Stimulated activated CD8-positive, alpha-beta memory T cell treated with anti-CD3 and anti-CD28 coated beads, Interleukin-15, amount 100 ng/mL, for 48 hours (primary cell): ENCODE measurements at places on chromosomes 12 and 14.

- DNase-seq: peak; percentile 6
Observed at GRCh38 chr14:59187802-59188460, 536 bp upstream of the DAAM1 start.

DNA sequence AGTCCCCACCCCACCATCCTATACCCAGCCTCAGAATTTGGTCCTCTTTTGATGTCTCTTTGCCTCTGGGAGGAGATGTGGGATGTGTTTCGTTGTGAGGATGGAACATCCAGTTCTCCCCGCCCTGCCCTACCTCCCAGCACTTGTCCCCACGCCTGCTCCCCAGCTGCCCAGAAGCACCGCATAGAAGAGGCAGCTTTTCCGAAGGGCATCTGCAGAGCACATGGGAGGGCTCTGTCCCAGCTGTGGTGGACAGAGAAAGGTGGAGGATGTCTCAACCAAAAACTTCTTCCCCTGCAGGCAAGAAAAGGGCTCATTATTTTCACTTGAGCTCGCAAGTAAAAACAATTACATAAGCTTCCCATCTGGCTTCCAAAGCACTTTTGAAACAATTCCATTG is 302.6 kb downstream of the PCNX1 start:
- DNase-seq: no peak

DNA sequence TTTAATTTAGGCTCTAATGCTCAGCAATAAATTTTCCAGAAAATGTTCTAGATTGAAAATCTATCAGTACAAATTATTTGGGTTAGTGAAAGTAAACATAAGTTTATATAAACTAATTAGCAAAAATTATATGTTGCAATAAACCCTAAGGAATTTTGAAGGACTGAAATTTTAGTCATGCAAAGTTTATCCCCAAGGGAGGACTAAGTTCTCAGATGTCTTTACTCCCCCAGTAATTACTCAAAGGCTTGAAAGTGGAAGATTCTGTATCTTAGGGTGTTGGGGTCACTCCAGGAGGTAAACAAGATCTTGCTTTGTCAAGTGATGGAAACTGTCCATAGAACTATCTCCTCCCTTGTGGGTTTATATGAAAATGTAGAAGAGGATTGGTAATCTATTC is 183.7 kb downstream of the AKAP6 start:
- DNase-seq: no peak

- DNase-seq: no peak
Observed at GRCh38 chr14:97411938-97412612, 614.9 kb downstream of the VRK1 start.

DNA sequence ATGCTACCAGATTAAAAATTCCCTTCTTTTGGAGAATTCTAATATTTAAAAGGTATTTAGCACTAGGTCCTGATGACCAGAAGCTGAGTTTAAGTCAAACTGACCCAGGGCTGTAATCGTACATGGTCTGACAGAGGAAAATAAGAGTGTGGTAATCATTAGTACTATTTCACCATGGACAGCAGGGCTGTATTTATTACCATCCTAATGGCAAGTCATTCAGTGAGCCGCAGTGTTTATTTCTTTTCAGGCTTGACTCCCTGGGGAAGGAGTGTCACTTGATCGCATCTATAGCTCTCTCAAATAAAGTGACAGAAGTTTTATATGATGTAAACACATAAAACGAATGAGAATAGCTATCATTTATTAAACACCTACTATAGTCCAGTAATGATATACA is 261.8 kb downstream of the BTG1 start:
- DNase-seq: no peak

DNA sequence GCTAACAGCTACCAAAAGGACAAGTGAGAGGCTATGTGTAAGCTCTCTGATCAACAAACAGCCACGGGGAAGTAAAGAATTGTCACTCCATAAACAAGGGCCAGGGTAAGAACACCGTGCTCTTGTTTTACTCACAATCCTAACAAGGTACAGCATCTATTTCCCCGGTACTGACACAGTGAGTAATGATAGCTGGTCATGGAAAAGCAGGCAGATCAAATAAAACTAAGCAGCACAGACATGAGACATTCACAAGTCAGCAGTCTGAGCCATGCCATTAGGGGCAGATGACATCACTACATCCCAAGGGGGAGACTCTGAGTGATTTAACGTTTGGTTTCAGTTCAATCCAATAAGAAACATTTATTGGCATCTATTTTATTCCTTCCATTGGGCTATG is 54.4 kb downstream of the ARL6IP4 start:
- DNase-seq: no peak

- no peak for DNase-seq
Observed at GRCh38 chr14:100451264-100451663, 128.1 kb downstream of the SLC25A47 start.

- no peak for DNase-seq
Observed at GRCh38 chr12:113852695-113853490, 113.2 kb downstream of the RBM19 start.

DNA sequence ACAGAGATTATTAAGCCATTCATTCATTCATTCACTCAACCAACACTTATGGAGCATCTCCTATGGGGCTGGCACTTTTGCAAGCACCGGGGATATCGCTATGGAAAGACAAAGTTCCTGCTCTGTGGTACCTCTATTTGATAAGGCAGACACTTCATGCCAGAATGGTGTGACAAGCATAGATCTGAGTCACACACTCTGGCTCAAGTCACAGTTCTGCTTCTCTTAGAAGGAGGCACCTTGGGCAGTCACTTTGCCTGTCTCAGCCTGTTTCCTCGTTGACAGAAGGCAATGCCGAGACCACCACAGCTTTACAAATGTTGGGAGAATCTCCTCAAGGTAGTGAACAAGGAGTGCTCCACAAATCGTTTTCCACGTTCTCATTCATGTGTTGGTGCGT is 205.2 kb downstream of the SLC41A2 start:
- DNase-seq: no peak

DNA sequence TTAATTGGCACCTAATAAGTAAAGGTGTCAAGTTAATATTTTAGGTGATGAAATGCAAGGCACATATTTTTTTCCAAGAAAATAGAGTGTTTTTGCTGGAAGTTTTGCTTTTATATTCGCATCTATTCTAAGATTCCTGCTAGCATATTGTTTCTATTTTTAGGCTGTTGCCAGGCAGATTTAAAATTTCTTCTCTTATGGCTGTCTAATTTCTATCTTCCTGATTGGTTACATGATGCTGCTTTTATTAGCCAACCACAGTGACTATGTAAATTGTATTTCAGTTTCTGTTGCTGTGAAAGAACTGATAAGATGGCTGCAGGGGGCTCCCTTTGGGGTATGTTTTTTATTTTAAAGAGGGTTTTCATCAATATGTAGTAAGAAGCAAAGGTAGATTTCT is 42.7 kb downstream of the ATF7IP start:
- DNase-seq: no peak

DNA sequence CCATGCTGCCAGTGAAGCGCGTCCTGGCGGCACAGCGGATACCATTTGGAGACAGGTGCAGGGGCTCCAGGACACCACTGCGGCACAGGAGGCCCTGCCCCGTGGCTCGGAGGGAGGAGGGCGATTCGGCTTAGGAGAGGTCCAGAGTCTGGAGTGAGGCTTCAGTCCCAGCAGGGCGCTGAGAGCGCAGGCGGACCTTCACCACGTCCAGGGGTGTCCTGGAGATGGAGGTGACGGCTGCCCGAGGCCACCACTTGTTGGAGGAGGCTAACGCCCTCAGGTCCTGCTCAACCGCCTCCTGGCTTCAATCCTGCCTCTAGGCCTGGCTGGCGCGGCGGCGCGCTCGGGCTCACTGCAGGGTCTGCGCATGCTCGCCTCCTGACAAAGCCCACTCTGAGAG is 45.7 kb downstream of the EIF2S3B start:
- no peak for DNase-seq

DNA sequence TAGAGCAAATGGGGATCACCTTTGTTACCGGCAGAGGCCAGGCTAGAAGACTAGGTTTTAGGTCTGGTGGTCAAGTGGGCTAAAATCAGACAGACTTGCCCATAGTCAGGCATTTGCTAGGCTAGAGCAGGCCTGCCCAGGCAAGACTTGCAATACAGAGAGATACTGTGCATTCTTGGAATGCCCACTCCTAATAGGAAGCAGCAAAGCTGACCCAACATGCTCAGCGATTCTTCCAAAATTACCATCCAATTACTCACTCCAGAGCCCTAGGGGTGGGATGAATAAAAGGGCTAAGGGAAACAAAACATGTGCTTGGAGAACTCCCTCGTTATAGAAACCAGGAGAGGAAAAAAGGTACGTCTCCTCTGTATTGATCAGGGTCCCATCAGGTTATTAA is 187.8 kb upstream of the AMIGO2 start:
- no peak for DNase-seq

- no peak for DNase-seq
Observed at GRCh38 chr12:97637770-97638169, 175.2 kb downstream of the RMST start.
